ENCODE measurements at places on chromosomes 5 and 9.

GRCh38 chr5:157463621-157464518 is 3.9 kb downstream of the NIPAL4 start:
- no peak for DNase-seq

GRCh38 chr5:41203033-41203432 is 10.3 kb downstream of the C6 start:
- DNase-seq, result no peak

- no peak for DNase-seq
These were observed 271.6 kb downstream of the PLK2 start for GRCh38 chr5:58188262-58188651.

- no peak for DNase-seq
These were observed 36.5 kb upstream of the CD180 start for GRCh38 chr5:67233075-67233474.

DNA sequence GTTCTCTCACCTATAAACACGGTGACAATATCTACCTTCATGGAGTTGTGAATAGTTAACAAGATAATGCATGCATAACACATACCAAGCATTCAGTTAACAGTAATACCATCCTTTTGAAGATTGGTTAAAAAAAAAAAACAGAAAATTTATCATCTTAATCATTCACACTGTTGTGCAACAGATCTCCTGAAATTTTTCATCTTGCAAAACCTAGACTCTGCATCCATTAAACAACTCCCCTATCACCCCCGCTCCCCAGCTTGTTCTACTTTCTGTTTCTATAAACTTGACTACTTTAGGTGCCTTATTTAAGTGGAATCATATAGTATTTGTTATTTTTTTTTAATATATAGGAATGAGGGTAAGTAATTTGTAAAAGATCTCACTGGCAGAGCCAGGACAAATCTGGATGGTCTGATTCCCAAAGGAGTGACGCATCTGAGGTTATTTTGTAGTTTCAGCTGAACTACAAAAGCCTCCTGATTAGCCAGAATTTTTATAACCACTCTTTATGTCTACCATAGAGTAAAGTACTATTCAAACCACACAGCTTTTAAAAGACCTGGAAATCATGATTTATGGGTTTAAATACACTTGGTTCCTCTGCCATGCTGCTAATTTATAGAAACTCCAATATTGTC is 93.0 kb downstream of the FANCC start:
- DNase-seq, result no peak
